ENCODE measurements at places on chromosomes 11 and 22.

GRCh38 chr11:46234311-46234710 lies 43.2 kb upstream of the CREB3L1 start:
- DNase-seq, result no peak

DNA sequence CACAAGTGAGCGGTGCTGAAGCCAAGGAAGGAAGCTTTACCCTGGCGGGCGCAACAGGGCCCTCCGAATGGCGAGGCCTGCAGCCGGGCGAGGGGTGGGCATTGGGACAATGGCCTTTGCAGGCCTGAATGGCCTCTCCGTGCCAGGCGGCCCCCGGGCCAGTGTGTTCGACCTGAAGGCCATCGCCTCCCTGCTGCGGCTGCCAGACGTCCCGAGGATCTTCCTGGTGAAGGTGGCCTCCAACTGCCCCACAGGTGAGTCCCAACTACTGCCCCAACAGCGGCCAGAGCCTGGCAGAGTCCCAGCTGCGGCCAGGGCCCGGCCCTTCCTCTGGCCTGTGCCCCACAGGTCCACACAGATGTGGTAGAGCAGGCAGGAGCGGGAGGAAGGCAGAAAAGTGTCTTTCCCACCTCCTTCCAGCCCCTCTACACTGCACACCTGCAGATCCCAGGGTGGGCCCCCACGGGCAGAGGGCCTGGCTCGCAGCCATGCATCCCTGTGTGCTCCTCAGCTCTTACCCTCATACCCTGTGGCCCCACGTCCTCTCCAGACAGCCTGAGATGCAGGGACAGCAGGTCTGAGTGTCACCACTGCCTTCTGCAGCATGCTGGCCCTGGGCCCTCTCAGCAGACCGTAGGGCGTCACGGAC lies 11.3 kb downstream of the PHLDA2 start:
- DNase-seq, result no peak

- no peak for DNase-seq
Measured at GRCh38 chr22:37335806-37336199, 53.5 kb downstream of the CYTH4 start.

- DNase-seq, result no peak
Measured at GRCh38 chr22:30248484-30248883, 1.9 kb upstream of the LIF start.

- DNase-seq, result no peak
Measured at GRCh38 chr11:36343436-36343835, 47.3 kb downstream of the PRR5L start.

DNA sequence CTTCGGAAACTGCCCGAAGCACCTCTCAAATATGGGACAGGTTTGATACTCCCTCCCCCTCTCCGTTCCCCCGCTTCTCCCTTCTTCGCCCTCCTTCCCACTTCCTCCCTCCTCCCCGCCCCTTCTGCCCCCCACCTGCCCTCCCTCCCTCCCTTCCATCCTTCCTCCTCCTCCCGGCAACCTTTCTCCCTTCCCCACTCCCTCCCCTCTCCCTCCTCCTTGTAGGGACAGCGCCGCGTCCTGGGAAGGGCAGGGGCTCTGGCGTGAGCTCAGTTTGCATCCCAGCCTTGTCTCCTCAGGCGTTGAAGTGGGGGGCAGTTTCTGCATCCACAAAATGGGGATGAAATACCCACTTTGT lies 6.1 kb upstream of the NFAM1 start:
- no peak for DNase-seq
